Femur (tissue), 1 donor: ENCODE measurements at places on chromosomes 5 and 9.

GRCh38 chr5:174337276-174338184 is 292.0 kb downstream of the NSG2 start:
- DNase-seq, result peak; percentile 40

GRCh38 chr9:133906932-133907910 is 84.9 kb downstream of the VAV2 start:
- no peak for DNase-seq

GRCh38 chr5:148384380-148384737 is 601 bp downstream of the FBXO38 start:
- DNase-seq, result no peak

- no peak for DNase-seq
Measured at GRCh38 chr9:130010151-130010988, 32.6 kb downstream of the FNBP1 start.

GRCh38 chr9:31259824-31260223 is 1124.6 kb upstream of the ACO1 start:
- DNase-seq, result no peak

DNA sequence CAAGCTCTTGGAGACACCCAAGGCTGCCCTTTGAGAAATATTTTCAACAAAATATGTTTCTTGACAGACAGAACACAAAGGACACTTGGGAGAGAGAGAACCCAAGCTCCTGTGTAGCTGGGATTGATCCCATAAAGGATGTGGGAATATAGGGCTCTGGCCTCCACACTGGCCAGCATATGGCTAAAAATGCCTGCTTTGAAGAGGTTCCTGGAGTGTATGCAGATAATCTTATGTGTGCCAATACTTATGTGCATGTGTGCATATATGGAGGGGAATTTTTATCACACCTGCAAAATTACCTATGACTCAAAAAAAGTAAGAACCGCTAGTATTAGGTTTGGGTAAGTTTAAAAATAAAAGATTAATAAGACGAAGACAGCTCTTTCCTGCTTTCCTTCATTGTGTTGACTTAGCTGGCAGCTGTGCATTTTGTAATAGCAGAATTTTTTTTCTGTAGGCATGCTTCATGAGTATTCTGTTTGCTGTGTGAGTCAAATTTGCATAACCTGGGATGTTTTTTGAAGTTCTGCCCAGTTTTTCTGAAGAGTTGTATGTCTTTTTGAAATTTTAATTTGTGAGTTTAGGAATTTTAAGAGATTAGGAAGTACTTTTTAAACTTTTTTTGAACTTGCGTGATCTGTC is 42.6 kb downstream of the HACD4 start:
- no peak for DNase-seq
